Activated naive CD4-positive, alpha-beta T cell treated with anti-CD3 and anti-CD28 coated beads, Interleukin-2, amount 50 U/mL, for 16 hours (primary cell): ENCODE measurements at places on chromosomes 5 and 9.

DNA sequence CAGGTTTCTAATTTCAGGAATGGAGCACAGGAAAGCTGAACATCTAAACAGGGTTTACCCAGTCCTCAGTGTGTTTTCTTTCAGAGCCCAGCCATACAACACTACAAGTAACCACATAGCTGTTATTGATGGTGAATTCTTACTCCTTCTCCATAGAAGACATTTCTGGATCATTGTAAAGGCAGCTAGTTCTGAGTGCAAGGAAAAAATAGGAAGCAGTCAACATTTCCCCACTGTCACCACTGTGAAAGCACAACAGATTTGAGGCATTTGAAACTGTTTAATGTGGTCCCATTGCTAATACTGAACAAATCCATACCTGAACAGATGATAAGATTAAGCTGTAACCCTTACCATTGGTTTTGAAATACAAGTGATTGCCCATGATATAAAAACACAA is 145.0 kb upstream of the PCA3 start:
- no peak for DNase-seq

DNA sequence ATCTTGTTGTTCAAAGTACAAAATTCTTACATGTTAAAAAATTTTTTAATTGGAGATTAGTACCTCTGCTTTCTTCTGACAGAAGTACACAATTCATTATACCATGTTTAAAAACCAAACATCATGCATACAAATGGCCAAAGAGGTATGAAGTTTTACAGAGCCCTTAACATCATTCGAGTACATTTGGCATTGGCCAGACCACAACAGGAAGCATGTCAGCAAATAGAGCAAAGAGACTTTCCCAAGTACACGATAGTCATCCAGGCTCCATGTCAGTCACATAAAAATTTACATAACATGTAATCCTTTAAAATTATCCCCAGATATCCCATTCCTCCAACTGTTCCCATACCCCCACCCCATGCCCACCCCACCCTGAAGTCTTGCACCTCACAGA is 22.5 kb downstream of the HMGCS1 start:
- no peak for DNase-seq

- peak; percentile 33 for DNase-seq
Measured at GRCh38 chr5:117454716-117455212, 880.1 kb upstream of the SEMA6A start.

DNA sequence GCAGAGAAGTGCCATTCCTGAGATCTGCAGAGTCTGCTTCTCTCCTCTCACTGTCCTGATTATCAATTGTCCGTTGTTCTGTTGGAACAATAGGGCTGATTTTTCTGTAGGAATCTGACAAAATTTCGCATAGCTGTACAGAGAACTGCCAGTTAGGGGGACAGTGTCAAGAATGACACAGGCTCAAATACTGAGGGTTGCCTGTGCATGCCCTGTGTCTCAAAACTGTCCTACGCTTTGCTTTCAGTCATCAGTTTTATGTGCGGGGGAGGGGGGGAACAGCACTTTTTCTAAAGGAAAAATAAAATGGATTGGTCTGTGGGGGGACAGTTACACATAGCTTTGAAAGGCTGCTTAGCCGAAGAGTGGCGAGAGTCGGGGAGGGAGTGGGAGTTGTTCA is 248.6 kb downstream of the PDZD2 start:
- DNase-seq, result no peak

DNA sequence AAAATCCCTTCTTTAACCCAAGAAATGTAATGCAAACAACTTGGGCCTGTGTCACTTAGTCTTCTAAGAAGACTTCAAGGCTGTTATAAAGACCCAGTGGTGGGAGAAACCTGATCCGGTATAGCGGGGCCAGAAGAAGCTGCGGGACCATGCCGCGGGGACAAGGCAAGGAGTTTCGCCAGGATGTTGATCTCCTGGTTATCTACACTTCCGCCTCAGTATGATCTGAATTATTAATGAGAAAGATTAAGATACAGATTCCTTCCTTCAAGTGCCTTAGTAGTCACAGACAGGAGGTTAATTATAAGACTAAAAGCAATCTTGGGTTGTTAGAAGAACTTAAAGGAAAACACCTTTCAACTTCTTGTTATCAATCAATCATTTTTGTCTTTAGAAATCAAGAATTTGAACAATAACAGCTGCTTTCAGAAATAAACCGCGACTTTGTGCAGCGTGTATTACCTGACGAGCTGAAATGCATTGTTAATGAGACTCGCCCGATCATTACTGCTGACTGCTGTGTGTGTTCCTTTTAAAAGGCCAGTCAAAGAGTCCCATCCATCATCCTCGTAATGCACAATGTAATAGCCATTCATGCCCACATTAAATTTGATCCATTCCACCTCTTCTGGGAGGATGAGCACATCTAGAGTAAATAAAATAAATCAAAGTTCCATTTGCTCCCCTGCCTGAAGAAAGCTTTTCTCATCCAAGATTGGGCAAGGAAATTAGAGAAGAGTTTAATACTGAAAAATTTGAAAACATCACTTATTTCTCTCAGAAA is 22.2 kb downstream of the ERAP1 start:
- DNase-seq, result no peak

GRCh38 chr9:88538311-88539085 is 3.5 kb downstream of the NXNL2 start:
- no peak for DNase-seq

DNA sequence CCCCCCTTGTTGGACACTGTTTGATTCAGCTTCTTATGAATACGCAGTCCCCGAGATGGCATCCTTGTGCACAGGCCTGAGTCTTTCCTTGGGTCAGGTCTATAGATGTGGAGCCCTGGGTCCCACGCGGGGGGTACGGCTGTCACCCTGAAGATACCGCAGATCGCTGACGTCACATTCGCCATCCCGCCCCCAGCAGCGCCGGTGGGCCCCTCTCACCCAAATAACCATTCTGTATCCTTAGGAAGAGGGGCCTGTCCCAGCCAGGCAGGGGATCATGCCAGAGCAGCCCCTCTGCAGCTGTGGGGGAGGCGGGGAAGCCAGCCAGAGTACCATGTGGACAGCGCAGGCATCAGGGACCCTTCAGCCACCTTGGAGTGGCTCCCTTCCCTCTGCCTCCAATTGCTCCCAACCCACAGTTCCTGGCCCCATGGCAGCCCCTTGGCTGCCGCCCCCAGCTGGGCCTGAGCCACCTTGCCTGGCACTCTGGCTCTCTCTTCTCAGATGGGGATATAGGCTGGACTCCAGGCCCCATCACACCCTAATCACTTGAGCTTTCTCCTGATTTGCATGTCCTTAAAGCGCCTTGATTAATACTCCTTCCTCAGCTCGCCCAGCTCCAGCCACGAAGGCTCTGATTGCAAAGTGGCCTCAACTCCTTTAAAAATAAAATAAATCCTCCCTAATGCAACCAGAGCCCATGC is 189.8 kb downstream of the C9orf50 start:
- no peak for DNase-seq

- no peak for DNase-seq
Measured at GRCh38 chr5:144028636-144029035, 141.8 kb downstream of the YIPF5 start.

- DNase-seq, result no peak
Measured at GRCh38 chr5:94682814-94683520, 64.5 kb downstream of the SLF1 start.

- DNase-seq, result no peak
Measured at GRCh38 chr5:84032324-84032723, 311.7 kb upstream of the HAPLN1 start.

DNA sequence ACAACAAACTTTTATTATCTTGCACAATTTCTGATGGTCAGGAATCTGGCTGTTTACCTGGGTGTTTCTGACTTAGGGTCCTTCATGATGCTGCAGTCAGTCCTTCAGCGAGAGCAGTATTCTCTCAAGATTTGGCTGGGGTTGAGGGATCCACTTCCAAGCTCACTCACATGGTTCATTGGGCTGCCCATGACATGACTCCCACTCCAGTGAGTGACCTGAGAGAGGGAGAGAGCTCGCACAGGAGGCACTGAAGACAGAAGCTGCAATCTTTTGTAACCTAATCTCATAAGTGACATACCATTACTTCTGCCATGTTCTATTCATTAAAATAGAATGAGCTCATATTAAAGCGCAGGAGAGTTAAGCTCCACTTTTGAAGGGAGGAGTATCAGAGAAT is 212.6 kb downstream of the SPATA31D1 start:
- no peak for DNase-seq

GRCh38 chr9:27408001-27408400 is 111.1 kb upstream of the EQTN start:
- DNase-seq, result no peak

- DNase-seq, result no peak
Measured at GRCh38 chr5:66960369-66961137, 236.0 kb downstream of the CD180 start.

GRCh38 chr5:93285461-93285860 is 295.6 kb downstream of the NR2F1-AS1 start:
- no peak for DNase-seq

- DNase-seq, result no peak
Measured at GRCh38 chr9:93857528-93857927, 97.6 kb downstream of the BARX1 start.

DNA sequence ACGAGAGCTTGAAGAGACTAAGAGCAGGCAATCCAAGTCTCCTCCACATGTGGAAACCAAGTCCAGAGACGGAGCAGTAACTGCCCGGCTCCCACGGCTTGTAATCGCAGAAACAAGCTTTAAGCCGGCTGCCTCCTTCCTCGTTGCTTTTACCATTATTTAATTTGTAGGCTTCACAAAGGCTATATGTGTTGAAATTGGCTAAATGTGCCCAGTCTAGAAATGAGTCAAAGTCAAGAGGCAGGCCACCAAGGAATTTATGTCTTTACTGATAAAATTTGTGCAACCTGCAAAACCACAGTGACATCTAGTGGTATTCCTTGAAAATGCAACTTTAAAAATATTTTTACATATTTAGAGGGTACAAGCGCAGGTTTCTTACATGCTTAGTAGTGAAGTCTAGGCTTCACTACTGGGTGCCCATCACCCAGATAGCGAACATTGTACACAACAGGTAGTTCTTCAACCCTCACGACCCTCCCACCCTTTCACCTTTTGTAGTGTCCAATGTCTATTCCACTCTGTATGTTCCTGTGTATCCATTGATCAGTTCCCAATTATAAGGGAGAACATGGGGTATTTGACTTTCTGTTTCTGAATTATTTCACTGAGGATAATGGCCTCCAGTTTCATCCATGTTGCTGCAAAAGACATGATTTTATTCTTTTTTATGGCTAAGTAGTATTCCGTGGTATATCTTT is 33.5 kb upstream of the EBF1 start:
- no peak for DNase-seq

- no peak for DNase-seq
Measured at GRCh38 chr5:175743676-175744210, 85.9 kb downstream of the HRH2 start.

GRCh38 chr5:143399616-143400540 is 3.6 kb downstream of the NR3C1 start:
- no peak for DNase-seq

DNA sequence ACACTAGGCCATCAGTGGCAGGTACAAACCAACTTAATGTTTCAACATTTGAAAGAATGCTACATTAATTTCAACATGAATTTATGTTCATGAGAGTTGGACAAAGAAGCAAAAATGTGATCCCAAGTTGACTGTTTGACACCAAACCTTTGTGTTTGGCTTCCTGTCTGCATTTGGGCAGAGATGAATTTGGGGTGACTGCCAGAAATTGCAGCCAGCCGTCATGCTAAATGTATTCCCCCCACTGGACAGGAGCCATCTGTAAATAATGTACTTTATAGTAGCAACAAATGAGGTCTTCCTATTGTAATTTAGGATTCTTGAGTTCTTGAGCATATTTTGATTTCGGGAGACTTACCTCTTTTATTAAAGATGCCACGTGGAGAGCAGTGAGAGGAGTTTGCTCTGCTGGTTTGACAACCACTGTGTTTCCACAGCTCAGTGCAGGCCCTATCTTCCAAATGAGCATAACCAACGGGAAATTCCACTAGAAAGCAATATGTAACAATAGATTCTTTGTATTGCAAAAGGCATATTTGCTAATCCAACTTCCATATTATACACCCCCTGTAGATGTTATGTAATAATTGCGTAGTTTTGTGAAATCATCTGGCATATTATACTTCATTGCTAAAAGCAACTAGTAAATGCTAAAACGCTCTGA is 27.6 kb downstream of the ALDH1A1 start:
- no peak for DNase-seq

GRCh38 chr9:37650873-37651768 is at the start of gene FRMPD1:
Gene FRMPD1, plus strand, starts transcription at chr9:37650954. Its CDS starts 41,688 bp downstream, at chr9:37692642.
- DNase-seq, result peak; percentile 58

DNA sequence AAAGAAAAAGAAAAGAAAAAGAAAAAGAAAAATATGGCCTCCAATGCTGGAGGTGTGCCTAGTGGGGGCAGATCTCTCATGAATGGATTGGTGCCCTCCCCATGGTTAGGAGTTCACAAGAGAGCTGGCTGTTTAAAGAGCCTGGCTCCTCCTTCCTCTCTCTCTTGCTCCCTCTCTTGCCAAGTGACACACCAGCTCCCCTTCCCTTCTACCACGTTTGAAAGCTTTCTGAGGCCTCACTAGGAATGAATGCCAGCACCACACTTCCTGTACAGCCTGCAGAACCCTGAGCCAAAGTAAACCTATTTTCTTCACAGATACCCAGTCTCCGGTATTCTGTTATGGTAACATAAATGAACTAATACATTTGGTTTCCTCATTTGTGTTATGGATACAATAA is 14.4 kb upstream of the GALNT10 start:
- DNase-seq, result no peak

GRCh38 chr5:27130587-27130986 is 92.2 kb upstream of the CDH9 start:
- DNase-seq, result no peak

GRCh38 chr9:88936668-88937067 is 54.6 kb upstream of the S1PR3 start:
- no peak for DNase-seq

- DNase-seq, result no peak
Measured at GRCh38 chr5:152425083-152425482, 20.0 kb upstream of the NMUR2 start.

- no peak for DNase-seq
Measured at GRCh38 chr5:102666164-102666946, 88.8 kb upstream of the PAM start.

GRCh38 chr9:36218011-36218410 is 27.3 kb downstream of the CLTA start:
- no peak for DNase-seq

GRCh38 chr9:133132174-133132573 is 11.1 kb upstream of the RALGDS start:
- no peak for DNase-seq

- DNase-seq, result no peak
Measured at GRCh38 chr9:127966416-127967150, 14.2 kb downstream of the EEIG1 start.

- no peak for DNase-seq
Measured at GRCh38 chr5:165055476-165055875, 1550.1 kb downstream of the MAT2B start.

DNA sequence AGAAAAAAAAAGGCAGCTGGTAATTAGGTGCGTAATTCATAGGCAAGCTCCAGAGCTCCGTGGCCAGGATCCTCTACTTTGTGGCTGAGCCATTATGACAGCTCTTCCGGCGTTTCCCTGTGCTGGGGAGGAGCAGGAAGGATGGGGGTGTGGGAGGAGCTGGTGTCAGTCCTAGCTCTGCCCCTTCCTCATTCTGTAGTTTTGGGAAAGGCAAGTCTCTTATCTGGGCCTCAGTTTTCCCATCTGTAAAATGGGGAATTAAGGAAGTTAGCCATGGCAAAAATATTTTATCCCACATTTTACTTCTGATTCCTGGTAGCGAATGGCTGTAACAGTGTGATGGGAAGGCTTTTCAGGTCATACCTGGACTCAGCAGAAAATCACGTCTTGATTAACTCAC is 81.1 kb downstream of the SEC61B start:
- no peak for DNase-seq
